AG10803 (cell line): ENCODE measurements at places on chromosomes 16 and 17.

DNA sequence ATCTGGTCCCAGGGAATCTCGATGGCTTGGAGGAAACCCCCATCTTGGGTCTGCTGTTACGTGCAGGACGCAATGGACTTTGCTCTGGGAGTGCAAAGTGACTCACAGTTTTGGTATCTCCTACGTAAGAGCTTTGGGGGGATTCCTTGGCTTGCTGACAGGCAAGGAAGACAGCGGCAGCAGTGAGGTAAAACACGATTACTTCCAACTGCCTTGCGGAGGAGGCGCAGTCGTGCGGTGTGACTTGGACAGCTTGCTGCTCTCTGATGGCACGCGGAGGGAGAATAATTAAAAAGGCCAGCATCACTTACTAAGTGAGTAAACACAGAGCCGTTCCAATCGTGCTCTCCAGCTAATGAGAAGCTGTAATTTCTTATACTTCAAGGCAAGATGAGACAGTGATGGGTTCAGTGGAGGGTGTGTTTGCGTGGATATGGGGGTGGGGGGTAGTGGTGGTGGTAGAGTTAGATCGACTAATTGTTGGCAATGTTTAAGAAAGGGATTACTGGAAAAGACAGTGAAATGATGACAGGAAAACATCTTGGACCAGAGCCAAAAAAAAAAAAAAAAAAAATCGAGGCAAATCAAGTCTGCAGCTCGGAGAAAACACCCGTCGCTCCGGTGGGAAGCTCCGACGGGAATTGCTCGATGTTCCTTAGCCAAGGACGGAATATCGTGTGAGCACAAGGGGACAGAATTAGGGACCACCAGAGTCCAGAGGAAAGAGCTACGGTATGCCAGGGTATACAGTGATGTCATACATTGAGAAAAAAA, 184.8 kb upstream of the ZFHX3 start:
- peak; percentile 54 for DNase-seq

DNA sequence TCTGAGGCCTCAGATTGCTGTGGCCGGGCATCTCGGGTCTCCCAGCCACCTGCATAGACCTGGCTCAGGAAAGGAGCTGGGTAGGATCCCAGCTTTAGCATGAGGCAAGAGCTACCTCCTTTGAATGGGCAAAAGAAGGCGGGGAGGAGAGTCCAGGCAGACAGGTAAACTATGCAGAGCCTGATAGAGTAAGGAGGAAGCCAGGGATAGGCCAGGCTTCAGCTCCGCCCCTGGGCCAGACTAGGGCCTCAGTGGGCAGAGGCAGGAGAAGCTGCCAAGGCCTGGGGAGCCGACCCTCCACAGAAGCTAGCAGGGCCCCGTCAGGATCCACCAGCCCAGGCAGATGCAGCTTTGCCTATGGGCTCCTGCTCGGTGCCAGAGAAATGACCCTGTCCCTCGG, 22.6 kb upstream of the UBE2G1 start:
- DNase-seq: no peak

- DNase-seq: no peak
Measured at GRCh38 chr17:69390795-69391501, 23.5 kb upstream of the MAP2K6 start.

DNA sequence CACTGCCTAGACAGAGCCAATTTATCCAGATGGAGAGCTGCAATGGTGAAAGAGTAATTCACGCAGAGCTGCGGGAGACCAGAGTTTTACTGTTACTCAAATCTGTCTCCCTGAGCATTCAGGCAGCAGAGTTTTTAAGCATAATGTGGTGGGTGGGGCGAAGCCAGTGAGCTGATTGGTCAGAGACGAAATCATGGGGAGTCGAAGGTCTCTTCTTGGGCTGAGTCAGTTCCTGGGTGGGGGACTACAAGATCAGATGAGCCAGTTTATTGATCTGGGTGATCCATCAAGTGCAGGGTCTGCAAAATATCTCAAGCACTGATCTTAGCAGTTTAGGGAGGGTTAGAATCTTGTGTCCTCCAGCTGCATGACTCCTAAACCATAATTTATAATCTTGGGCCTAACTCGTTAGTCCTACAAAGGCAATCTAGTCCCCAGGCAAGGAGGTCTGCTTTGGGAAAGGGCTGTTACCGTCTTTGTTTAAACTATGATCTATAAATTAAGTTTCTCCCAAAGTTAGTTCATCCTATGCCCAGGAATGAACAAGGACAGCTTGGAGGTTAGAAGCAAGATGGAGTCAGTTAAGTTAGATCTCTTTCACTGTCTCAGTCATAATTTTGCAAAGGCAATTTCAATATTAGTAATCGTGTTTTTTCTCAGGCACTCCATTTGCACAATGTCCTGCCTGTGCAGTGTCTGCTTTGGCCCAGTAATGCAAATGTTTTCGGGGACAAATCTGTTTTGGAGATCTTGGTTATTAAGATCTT, 27.0 kb downstream of the PIGL start:
- no peak for DNase-seq
